Inflammatory macrophage treated with lipopolysaccharide for 1 hour (primary cell): ENCODE measurements at places on chromosomes 3 and 15.

GRCh38 chr15:73087098-73087497 lies 34.8 kb downstream of the NEO1 start:
- no peak for DNase-seq

DNA sequence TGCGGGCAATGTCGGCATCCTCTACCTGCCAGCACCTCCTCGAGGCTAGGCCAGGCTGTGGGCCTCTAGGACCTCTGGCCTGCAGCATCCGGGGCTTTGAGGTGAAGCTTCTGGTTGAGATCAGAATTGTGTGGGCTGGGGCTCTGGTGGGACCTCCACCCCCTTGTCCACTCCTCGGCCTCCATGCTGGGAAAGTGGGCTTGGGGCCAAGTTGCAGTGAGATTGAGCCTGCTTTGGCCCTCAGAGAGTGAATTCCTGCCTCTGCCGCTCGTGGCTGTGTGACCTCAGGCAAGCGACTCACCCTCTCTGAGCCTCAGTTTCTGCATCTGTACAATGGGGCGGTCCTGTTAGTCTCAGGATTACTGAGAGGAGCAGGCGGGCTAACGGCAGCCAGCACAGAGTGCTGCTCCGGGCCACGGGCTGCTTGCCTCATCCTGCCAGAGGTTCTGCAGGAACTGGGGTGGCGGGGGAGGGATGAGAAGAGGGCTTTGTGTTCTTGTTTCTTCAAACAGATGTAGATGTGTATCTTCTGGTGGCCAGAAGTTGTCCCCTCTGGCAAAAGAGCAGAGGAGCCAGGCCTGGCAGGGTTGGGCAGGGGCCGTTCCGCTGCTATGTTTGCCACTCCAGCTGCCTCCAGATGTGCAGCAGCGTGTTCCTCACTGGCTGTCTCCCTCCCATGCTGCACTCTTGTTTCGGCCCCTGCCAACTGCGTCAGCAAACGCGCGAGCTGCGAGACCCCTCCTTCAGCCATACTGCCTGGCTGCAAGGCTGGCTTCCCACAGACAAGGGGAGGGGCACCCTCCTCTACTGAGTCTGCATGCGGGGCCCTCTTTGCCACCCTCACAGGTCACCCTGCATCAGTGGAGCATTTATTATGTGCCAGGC lies 33.7 kb downstream of the FBLN2 start:
- no peak for DNase-seq

DNA sequence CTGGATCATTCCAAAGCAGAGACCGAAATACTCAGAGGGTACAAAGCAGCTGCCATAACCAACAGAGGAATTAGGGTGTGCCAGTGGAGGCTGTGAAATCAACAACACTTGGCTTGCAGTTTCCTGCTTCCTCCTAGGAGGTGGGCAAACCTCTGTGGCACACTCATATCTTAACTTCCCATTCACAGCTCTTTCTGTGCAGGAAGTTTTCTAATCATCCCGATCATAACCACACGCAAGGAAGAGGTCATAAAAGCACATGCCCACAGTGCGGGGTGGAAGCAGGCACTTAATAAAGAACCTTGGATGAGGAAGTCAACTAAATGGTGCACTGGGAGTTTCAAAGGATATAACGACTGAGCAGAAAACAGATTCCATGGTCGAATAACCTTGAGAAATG lies 5.1 kb downstream of the SCAMP2 start:
- peak; percentile 89 for DNase-seq

GRCh38 chr3:65265511-65265910 lies 577.7 kb upstream of the ADAMTS9 start:
- no peak for DNase-seq

- DNase-seq: no peak
Measured at GRCh38 chr3:108394016-108394415, 97.7 kb downstream of the HHLA2 start.

GRCh38 chr3:122183521-122183892 lies at the start of gene CASR:
Gene CASR, plus strand, starts transcription at chr3:122183668. Its CDS starts 70,522 bp downstream, at chr3:122254190.
- no peak for DNase-seq

- DNase-seq: peak; percentile 92
Measured at GRCh38 chr3:185332026-185332735, 30.8 kb upstream of the MAP3K13 start.

DNA sequence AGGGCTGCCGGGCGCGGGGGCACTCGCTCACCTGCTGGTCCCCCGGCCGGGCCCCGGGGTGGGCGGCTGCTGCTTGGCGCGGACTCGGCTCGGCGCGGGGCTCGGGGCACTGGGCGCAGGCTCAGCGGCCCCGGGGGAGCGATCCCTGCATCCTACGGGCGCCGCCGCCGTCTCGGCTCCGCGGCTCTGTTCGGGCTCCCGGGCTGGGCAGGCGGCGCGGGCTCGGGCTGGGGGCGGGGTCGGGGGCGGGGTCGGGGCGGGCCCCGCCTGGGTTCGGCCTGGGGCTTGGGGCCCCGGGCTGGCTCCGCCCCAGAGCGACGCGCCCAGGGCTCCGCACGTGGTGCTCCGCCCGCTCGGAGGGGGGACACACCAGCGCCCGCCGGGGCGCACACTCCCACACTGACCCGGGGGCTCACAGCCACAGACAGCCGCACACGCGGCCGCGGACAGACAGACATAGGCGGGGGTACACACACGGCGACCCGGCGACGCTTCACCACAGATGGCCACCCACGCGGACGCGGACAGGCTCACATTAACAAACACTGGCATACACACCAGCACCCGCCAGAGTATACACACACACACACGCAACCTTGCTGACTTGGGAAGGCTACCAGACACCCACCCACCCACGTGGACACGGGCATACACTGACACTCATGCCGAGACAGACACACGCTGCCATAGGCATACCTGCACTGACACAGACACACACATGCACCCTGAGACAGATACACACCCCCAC lies at the start of gene SCN5A:
Gene SCN5A (minus strand): TSS at position 188 of the 748 bp plus-strand sequence. CDS start 16,380 bp downstream, outside the sequence.
- DNase-seq: peak; percentile 2

- peak; percentile 32 for DNase-seq
Measured at GRCh38 chr3:129758785-129759320, 134.7 kb downstream of the TMCC1 start.

GRCh38 chr3:60603860-60604259 lies 647.4 kb downstream of the FHIT start:
- no peak for DNase-seq

GRCh38 chr15:86624261-86625036 lies 544.8 kb downstream of the AGBL1 start:
- peak; percentile 2 for DNase-seq

DNA sequence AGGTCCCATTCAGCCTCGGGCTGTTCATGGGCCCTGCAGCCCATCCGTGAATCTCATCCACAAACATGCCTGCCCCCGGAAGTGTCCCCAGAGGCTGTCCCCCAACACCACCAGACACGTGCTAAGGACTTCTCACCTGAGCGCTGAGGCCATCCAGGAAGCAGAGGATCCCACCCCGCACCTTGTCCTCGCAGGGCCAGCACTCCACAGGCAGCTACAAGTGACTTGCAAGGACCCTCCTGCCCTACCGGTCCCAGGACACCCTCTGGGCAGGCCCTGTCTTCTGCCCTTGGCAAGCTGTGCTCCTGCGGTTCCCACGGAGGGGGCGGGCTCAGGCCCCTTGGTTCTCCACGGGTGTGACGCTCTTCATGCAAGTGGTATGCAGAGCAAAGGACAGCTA lies 146.0 kb downstream of the NUP210 start:
- DNase-seq: no peak

DNA sequence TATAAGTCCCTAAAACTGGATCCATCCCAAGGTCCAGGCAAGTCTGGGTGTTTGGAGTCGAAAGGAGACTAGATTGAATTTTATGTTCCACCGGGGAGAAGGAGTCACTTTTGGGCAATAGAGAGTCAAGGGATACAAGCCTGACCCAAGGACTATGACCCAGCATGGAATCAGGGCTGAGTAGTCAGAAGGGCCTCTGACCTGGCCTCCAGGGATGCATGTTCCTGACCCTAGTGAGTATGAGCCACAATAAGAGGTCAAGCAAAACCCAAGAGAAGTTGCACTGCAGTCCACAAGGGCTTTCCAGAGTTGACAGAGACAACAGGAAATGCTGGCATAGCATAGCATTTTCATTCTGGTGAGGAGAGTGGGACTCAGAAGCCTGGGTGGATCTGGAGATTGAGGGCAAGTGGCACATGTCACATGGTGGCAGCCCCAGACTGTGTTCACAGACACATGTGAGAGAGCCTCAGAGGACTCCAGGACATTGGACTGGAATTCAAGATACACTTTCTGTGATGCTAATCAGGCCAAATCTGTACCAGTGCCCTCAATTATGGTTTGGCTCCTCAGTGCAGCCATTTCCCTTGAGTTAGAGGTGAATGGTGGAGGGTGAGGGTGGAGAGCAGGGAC lies 66.9 kb downstream of the TFG start:
- DNase-seq: no peak

DNA sequence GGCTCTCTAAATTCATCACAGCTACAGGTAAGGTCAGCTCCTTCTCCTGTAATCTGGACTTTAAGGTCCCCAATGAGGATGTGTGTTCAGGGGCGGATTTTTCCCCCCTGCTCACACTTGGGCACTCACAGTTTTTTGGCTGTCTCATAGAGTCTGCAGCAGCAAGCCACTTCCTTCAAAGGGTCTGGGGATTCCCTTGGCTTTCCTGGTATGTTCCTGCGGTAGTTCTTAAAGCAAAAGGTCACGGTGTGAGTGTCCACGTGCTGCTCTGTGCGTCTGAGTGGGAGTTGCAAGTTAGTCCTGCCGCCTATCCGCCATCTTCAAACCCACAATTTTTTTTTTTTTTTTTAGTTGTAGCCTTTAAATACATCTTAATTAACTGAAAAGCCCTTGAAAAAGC lies 15.4 kb upstream of the CFAP20DC start:
- DNase-seq: no peak

DNA sequence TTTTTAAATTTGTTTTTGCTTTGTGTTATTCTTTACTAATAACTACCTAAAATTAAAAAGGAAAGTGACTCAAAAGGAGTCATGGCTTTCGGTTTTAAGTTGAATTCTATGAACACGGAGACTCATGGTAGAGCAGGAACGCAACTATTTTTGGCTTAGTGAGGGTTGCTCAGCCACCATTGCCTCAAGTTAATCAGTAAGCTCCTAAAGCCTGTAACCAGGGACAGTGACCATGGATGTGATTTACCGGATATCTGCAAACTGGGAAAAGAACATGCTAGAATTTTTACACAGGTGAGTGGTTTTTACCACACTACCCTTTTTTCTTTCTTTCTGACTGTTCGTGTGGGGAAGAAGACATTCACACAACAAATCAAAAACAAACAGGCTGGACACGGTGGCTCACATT lies 11.8 kb downstream of the SLC12A8 start:
- DNase-seq: no peak

DNA sequence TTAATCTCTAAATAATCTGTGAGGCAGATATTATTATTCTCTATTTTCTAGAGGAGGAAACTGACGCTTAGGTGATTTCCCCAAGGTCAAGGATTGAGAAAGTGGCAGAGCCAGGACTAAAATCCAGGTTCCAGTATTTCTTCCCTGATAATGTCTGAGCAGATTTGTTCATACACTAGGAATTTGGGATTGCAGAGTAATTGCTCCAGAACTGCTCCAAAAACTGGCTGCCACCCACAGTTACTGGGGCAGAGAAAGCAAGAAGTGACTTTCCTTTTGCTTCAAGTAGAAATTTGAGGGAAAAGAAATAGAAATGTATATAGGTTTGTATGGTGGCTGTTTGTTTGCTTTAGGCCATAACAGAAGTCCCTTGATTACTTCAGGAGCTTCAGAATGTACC lies 60.6 kb downstream of the SLC12A8 start:
- no peak for DNase-seq

- no peak for DNase-seq
Measured at GRCh38 chr3:24624938-24625681, 130.5 kb upstream of the THRB start.

GRCh38 chr3:42544492-42545283 lies 37.1 kb downstream of the SEC22C start:
- DNase-seq: no peak

DNA sequence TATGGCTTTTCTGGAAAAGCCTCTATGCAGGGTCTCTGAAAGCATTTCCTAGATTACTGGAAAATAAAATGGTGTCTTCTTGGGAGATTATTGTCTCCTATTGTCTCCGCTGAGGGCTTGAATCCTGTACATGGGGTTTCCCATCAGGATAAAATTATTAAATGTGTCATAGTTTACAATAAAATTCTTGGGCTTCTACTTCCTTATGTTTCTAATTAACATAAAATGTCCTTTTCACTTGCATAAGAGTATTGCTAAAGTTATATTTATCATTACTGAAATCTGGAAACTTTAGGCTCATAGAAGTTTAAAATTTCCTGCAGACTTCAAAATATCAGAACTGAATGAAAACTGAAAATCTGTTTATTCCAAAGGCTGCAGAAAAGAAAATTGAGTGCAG lies 595.5 kb upstream of the AGTR1 start:
- DNase-seq: no peak

GRCh38 chr3:151156618-151157216 lies 46.3 kb downstream of the GPR171 start:
- peak; percentile 79 for DNase-seq

GRCh38 chr15:40264321-40265153 lies 18.3 kb downstream of the ANKRD63 start:
- DNase-seq: no peak

DNA sequence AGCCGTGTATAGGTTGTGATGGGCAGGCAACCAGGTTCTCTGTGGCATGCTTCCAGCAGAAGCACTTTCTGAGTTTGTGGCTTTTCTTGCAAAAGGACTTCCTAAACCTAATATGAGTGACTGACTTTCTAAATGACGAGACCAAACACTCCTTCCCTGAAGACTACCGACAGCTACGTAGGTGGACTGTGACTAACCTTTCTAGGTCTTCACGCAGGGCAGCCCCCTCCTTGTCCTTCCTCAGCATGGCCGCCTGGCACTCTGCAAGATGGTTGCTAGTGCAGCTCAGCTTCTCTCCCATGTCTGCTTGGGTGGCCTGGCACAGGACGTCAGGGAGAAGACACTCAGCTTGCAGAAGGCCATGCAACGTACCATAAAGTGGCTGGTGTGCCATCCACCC lies 20.9 kb downstream of the CXCR6 start:
- no peak for DNase-seq

- no peak for DNase-seq
Measured at GRCh38 chr3:131705558-131706051, 202.8 kb upstream of the MRPL3 start.

GRCh38 chr3:78645628-78646310 lies 1122.0 kb downstream of the ROBO1 start:
- peak; percentile 50 for DNase-seq

DNA sequence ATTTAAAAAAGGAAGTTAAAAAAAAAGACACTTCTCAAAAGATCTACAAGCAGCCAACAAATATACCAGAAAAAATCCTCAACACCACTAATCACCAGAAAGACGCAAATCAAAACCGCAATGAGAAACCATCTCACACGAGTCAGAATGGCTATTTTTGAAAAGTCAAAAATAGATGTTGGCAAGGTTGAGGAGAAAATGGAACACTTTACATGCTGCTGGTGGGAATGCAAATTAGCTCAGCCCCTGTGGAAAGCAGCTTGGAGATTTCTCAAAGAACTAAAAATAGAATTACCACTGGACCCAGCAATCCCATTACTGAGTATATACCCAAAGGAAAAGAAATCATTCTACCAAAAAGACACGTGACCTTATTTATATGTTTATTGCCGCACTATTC lies 574.7 kb upstream of the ADAMTS9 start:
- DNase-seq: no peak

GRCh38 chr15:101672298-101672697 lies 20.1 kb upstream of the TM2D3 start:
- no peak for DNase-seq

GRCh38 chr15:95350908-95351307 lies 979.6 kb upstream of the NR2F2 start:
- no peak for DNase-seq

GRCh38 chr3:178275311-178275710 lies 260.9 kb upstream of the KCNMB2 start:
- no peak for DNase-seq
